Activated naive CD4-positive, alpha-beta T cell (primary cell): ENCODE measurements at places on chromosomes 16 and 17.

DNA sequence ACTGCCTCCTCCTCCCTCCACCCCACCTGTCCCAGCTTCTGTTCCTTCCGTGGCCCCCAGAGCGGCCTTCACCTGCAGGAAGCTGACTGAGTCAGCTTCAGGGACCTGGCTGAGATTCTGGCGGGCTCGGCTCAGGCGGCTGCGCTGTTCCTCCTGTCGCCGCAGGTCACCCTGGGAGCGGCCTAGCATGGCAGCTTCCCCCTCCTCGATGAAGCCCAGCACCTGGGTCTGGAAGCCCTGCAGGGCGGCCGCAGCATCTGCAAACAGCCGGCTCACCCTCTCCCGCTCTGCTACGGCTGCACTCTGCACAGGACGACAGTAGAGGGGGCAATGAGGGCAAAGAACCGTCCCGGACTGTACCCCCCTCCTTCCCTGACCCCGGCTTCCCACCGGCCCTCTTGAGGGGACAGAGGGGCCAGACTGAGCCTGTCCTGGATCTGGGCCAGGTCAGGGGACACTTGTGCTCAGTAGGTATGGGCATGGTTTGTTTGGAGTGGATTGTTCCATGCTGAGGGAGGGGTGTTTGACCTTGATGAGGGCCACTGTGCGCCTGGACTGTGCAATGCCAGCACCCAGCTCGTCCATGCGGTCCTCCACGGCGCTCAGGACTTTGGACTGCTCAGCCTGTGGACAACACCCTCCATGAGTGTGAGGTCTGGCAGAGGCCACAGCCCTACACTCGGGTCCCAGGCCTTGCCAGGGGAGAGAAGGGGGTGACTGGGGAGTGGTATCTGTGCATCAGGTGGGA is 2.0 kb downstream of the TRIM47 start:
- DNase-seq = peak; percentile 56

- DNase-seq = no peak
These were observed 100.1 kb downstream of the TMEM100 start for GRCh38 chr17:55622547-55622946.

DNA sequence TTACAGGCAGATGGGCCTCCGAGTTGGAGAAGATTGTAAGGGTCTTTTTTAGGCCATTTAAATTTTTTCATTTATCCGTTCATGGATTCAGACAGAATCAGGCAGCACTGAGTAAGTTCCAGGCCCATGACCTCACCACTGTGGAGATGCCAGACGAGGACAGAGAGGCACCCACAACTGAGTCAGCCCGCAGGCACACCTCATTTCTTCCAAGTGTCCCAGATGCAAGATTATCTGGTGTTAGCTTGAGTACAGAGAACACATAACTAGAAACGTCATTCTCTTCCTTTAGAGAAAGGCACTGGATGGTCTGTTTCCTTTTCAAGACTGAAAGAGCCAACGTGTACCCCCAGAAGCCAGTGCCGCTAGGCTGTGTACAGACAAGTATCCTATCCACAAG is 16.9 kb downstream of the CLEC16A start:
- DNase-seq = no peak

DNA sequence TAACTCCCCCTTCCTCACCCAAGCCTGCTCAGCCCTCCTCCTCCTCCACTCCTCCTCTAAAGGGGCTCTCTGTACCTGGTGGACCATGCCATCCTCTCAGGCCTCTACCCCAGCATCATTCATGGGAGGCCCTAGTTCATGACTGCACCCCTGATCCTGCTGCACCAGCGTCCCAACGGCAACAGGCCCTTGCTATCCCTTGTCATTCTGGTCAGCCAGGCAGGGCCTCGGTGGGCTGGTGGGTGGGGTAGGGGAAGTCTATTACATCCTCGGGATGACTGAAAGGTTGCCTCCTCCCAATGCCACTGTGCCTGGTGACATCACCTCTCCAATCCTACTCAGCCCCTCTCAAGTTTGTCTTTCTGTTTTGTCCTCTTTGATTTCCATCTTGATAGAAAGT is 19.7 kb downstream of the ALOX12B start:
- no peak for DNase-seq

DNA sequence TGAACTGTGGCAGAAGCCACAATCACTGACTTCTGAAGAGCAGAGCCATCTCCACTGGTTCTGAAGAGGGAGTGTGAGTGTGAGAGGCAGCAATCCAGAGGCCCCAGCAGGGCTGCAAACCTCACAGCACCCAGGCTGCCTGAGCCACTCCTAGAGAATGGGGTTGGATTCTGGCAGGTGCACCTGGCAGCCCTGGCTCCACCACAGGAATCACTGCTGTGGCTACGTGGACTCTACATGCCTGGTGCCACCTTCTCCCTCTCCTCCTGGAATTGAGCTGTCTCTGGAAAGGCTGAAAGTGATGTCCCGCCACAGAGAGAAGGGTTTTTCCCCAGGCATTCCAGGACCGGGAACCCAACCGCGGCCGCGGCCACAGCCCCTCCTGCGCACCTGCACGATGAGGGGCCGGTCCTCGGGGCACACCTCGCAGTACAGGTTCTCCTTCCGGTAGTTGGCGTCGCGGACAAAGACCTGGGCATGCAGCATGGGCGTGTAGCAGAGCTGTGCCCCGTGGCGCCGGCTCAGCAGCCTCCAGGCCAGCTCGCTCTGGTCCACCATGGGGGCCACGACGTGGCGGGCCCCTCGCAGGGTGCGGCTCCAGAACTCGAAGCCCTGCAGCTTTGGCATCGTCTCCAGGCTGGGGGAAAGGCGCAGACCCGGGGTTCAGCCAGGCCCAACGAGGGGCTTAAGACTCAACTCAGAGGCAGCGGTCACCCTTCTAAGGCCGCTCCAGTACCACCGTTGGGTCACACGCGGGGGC is 991 bp downstream of the DUS1L start:
- DNase-seq = no peak

- DNase-seq = no peak
These were observed 948.7 kb downstream of the KCNJ2 start for GRCh38 chr17:71118039-71118438.

- DNase-seq = no peak
These were observed 933.4 kb downstream of the KCNJ2 start for GRCh38 chr17:71102777-71103176.

DNA sequence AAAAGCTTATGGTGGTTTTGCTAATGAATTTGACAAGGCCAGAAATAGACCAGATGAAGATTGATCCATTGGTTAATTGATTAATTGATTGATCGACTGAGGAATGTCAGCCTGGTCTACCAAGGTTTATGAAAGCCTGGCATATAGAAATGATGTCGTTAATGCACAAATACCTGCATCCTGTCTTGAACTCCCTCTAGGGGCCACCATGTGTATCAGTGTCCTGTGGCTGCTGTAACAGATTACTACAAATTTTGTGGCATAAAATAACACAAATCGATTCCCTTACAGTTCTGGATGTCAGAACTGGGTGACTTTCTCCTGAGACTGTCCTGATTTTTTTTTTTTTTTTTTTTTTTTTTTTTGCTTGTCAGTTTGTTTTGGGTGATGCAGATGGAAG is 553.2 kb downstream of the MAF start:
- no peak for DNase-seq

- no peak for DNase-seq
These were observed 183.6 kb downstream of the MAP2K6 start for GRCh38 chr17:69597898-69598692.

GRCh38 chr17:7513850-7514419 is 29.8 kb downstream of the POLR2A start:
- no peak for DNase-seq

- no peak for DNase-seq
These were observed 364.8 kb upstream of the RBFOX1 start for GRCh38 chr16:6967796-6968320.

DNA sequence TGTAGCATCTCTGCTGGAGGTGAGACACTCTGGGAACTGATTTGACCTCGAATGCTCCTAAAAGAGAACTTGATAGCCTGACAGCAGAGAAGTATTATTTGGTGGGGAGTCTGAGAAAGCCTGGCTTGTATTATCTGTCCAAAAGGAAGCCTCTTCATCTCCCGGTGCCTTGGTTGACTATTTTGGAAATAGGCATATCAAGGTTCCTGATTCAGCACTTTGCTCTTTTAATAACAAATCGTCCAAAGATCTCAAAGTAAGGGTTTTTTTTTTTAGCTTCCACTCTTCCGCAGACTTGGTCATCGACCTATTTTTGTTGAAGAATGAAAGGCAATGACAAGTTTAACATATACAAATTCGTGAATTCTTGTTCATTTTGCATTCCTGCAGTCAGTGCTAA is 14.8 kb downstream of the TMEM186 start:
- DNase-seq = no peak

GRCh38 chr17:79941088-79942010 is 94.3 kb downstream of the TBC1D16 start:
- no peak for DNase-seq

DNA sequence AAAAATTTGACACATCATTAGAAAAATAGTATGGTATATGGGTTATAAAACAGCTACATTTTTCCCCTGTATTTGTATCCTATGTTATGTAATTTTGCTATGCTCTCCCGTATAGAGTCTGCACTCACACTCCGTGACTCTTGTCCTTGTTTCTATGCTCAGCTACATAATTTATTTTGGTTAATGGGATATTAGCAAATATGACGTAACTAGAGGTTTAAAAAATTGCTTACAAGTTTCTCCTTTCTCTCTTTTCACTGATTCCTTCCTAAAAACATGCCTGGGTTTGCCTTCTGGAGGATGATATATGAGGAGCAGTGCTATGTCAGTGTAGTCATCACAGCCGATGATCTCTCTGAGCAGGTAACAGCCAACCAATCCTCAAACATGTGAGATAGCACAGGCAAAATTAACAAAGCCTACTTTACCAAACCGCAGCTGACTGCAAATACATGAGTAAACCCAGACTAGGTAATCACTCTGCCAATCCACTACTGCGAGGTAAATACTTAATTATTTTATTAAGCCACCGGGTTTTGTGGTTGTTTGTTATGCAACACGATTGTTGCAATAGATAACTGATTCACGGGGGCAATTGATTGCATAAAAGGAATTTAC is 126.9 kb downstream of the KIF2B start:
- no peak for DNase-seq

DNA sequence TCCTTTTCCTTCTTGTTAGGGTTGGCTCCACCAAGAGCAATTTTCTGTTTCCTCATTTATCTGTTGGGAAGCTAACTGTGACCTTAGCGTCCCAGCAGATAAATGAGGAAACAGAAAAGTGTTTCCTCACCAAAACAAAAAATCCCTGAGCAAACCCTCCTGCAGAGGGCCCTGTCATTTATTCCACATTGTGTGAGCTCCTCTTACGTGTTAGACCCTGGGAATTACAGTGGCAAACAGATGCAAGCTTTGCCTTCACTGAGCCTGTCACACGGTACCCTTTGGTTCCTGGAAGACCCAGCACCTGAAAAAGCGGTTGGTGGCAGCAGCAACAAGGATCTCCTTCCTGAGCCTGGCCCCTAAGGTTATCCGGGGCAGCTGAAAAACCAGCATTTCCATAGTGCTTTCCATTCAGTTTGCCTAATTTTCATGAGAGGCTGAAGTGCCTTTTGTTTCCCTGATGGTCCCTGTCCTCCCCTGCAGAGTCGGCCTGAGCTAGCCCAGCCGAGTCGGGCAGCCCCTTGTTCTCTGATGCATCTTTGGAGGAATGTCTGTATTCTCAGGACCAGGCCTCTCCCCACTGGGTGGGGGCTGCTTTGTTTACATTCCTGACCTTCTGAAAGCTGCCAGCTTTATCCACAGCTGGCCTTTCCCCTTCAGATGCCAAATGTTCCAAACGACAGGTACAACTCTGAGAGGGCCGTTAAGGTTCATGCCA is 34.7 kb downstream of the YPEL2 start:
- no peak for DNase-seq

DNA sequence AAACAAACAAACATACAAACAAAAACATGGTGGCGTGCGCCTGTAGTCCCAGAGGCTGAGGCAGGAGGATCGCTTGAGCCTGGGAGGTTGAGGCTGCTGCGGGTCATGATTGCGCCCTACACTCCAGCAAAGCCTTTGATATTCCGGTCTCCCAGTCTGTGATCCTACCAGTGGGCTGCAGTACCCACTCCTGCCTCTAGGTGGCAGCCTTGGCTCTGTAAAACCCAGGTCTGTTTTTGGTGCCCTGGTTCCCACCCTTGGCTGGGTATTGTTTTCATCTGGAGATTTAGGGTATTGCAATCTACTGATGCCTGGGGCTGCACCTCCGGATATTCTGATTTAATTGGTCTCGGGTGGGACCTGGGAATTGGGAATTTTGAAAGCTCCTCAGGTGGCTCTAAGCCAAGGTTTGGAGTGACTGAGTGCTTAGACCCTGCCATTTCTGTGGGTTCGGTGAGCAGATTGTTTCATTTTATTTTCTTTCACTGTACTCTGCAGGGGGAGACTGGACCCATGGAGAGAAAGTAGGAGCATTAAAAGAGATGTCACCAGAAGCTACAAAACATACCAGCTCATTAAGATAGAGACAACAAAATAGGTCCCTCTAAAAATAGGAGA is 40.5 kb downstream of the MYH3 start:
- DNase-seq = peak; percentile 69

GRCh38 chr17:50518384-50519023 is 10.3 kb downstream of the MYCBPAP start:
- no peak for DNase-seq

DNA sequence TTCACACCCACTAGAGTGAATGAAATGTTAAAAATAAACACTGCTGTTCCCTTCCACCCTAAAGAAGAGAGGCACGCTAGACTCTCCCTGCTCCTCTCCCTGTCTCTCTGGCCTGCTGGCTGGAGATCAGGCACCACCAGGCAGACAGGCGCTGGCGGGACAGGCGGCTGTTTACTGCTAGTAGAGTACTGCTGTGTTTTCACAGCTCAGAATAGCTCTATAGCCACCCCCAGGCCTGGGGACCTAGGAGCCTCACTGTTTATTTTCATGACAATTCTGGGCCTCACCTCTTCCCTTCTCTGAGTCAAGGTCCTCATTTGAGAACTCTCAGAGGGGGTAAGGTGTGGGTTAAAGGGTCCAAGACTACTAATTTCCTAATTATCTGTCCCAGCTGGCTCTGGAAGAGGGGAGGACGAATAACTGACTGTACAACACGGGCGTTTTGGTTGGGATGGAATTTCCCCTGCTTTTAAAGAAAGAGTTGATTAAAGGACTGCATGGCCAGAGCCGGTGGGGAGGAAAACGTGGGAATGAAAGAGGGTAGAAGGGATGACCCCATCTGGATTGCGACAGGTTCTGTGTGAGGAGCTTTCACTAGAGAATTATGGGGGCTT is 9.0 kb upstream of the G6PC1 start:
- DNase-seq = no peak

GRCh38 chr17:55322453-55322985 is 57.8 kb downstream of the HLF start:
- DNase-seq = no peak

GRCh38 chr17:61239953-61240352 is 159.7 kb upstream of the TBX2 start:
- no peak for DNase-seq

DNA sequence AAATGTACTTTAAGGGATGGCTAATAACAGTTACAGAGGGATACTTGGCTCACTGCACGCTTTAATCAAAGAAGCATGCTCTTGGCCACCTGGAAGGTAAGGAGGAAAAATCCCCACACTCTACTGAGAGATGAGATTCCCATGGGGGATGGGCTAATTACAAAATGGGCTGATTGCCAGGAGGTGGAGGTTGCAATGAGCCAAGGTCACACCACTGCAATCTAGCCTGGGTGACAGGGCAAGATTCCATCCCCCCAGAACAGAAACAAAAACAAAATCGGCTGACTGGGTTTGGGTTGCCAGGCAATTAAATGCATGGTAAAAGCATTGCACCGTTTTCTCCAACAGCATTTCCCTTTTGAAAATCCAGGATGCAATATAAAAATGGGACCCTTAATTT is 18.0 kb downstream of the N4BP1 start:
- DNase-seq = no peak
